ENCODE measurements at places on chromosomes 1 and 21. TPM values are rescaled to one million over a fixed set of nuclear protein-coding genes. Genes with fewer than 3 reads are reported as not detected.
A peak's percentile ranks its signal among the peaks of the same experiment; 100 is the strongest.

CTSE gene
- not detected for total RNA-seq

ATAD3C gene
- 0.17 TPM for total RNA-seq

CD1E gene
- not detected for total RNA-seq

GJA5 gene
- total RNA-seq, result not detected

AKR1A1 gene
- 110 TPM for total RNA-seq

RGS13 gene
- not detected for total RNA-seq

SPRR3 gene
- not detected for total RNA-seq

AMY1B gene
- not detected for total RNA-seq

PEAR1 gene
- total RNA-seq, result 2.6 TPM

TSPEAR gene
- total RNA-seq, result not detected

PAFAH2 gene
- total RNA-seq, result 11.7 TPM

DNA sequence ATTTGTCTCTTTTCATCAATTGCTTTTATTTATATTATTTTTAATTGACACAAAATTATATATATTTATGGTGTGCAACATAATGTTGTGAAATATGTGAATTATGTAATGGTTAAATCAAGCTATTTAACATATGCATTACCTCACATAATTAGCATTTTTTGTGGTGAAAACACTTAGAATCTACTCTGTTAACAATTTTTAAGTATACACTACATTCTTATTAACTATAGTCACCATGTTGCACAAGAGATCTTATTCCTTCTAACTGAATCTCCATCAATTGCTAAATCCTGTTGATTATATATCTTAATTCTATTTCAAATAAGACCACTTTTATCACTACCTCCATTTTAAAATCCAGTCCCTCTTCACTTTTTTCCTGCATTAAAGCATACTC is 42.5 kb downstream of the PLPPR5 start:
- H3K36me3 ChIP-seq, result no peaks in the 10 kb centered on the region
- peaks cover 6% of the 10 kb centered on the region for H3K4me1 ChIP-seq
- H3K27me3 ChIP-seq, result no peaks in the 10 kb centered on the region
- peak overlapping the region; percentile 16 for H3K27ac ChIP-seq
- peak; percentile 65 for DNase-seq

- DNase-seq, result no peak
- no peaks in the 10 kb centered on the region for H3K36me3 ChIP-seq
- no peak overlapping the region for H3K4me3 ChIP-seq
- H3K4me1 ChIP-seq, result no peaks in the 10 kb centered on the region
These were observed 40.4 kb downstream of the FRRS1 start for GRCh38 chr1:99725996-99726395.

DNA sequence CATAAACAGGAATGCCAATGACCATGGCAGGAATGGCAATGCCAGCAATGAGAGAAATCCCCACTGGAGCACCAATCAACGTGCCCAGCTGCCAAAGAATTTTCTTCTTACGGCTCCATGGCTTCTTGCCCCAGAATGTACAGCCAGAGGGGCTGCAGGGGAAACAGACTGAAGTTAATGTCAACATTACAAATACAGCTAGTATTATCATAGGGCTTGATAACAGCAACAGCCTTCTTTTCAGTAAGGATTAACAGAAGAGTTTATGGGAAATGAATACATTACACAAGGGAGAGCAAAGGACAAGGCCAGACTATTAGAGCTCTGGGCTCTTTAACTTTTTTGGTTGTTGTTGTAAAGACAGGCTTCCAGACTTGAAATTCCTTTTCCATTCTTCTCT is 18.2 kb downstream of the RNF19B start:
- H3K27ac ChIP-seq, result no peak overlapping the region
- no peak overlapping the region for H3K4me3 ChIP-seq
- H3K4me1 ChIP-seq, result no peaks in the 10 kb centered on the region
- H3K36me3 ChIP-seq, result no peaks in the 10 kb centered on the region
- H3K27me3 ChIP-seq, result no peaks in the 10 kb centered on the region
- no peak for DNase-seq

DNA sequence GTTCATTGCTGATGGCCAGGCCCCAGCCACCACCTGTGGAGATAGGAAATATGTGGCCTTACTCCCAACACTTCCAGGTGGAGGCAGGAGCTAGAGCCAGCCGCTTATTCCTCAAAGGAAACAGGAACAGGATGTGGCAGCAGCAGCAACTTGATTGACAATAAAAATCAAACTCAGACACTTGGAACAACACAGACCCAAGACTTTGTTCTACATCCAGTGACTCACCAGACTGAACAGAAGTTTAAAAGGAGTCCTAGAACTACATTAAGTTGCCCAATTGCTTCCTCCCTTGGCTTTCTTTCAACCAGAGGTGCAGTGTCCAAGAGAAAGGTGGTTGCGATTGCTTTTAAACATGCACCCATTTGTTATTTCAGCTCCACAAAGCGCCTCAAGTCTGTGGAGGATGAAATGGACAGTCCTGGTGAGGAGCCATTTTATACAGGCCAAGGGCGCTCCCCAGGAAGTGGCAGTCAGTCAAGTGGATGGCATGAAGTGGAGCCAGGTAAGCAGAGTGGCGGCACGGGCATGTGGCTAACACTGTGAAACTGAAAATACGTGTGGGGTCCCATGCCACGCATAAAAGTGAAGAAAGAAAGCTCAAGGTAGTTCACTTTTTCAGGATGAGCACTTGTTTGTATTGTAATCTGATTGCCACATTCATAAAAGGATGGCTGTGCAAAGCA is 276.6 kb downstream of the NFIA start:
- H3K27ac ChIP-seq, result no peak overlapping the region
- no peaks in the 10 kb centered on the region for H3K27me3 ChIP-seq
- H3K4me1 ChIP-seq, result no peaks in the 10 kb centered on the region
- DNase-seq, result no peak
- H3K36me3 ChIP-seq, result no peaks in the 10 kb centered on the region

- H3K27ac ChIP-seq, result no peak overlapping the region
- no peaks in the 10 kb centered on the region for H3K4me1 ChIP-seq
- DNase-seq, result no peak
- H3K36me3 ChIP-seq, result no peaks in the 10 kb centered on the region
These were observed 36.5 kb downstream of the PLA2G4A start for GRCh38 chr1:186865253-186865652.

DNA sequence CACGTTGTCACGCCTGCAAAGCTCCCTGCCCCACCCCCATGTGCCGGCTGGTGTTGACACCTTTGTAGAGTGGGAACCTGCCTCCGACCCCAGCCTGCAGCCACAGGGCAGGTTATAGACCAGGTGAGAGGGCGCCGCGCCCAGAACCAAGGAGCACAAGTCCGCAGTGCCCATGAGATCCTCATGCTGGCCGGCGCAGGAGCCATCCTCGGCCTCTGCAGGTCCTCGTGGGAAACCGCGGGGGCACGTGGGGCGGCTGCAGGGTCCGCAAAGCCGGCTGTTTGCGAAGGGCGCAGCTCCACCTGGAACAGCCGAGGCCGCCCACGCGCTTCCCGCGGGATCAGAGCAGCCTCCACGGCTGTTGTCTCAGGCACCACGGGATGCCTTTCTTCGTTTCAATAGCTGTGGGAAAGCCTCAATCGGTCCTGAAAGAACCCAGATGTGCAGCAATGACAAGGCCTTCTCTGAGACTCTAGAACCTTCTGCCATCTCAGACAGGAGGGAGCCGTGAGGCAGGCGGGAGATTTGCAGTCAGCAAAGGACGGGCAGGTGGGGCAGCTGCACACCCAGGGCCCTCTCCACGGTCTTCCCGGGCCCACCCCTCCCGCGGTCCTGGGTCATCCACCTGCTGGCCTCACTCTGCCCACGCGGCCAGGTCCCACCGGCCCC is 29.9 kb downstream of the POFUT2 start:
- H3K27me3 ChIP-seq, result peaks cover 16% of the 10 kb centered on the region
- H3K36me3 ChIP-seq, result no peaks in the 10 kb centered on the region
- no peak overlapping the region for H3K27ac ChIP-seq
- no peak overlapping the region for H3K4me3 ChIP-seq
- DNase-seq, result no peak

DNA sequence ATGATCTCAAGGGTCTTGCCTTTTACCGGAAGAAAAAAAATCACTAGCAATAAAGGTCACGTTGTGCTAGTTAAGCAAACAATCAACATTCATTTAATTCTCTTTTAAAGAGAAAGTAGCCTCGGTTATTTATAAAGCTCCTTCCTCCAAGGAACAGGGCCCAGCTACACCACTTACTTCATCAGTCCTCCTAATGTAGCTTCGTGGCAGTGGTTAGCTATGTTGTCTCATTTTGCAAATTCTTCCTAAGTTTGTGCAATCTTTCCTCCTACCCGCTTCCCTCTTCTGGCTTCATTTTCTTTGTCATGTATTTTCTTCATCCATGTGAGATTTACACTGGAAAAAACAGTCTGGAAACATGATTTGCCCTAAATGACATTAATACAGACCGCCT is 554.2 kb downstream of the NUF2 start:
- no peaks in the 10 kb centered on the region for H3K27me3 ChIP-seq
- H3K36me3 ChIP-seq, result no peaks in the 10 kb centered on the region
- DNase-seq, result peak; percentile 73
- H3K4me1 ChIP-seq, result peaks cover 8% of the 10 kb centered on the region
- H3K27ac ChIP-seq, result peak overlapping the region; percentile 78

DNA sequence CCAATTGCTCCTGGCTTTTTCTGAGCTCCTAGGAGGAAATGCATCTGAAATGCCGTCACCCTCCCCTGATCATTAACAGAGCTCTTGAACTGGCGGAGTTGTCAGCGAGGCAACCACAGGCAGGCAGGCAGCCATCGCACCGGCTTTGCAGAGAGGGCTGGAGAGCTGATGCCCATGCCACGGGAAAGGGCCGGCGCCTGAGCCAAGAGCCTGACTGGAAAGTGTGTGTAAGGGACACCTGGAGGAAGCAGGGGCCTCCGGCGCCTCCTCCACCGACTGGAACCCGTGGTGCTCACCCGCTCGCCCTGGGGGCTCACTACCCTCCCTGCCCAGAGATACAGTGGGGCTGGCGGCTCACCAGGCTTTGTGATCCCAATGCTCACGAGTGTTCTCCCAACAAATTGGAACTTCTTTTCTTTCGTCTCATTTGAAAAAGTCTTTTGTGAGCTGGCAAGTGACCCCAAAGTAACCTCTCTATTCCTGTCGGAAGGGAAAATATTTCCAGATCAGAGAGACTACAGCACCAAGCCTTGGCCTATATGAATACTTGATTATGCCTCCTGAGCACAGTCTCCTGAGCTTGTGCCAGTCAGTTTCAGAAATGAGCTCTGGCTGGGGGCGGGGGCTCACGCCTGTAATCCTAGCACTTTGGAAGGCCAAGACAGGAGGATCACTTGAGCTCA is 97.7 kb upstream of the SLC25A33 start:
- peaks cover 2% of the 10 kb centered on the region for H3K27me3 ChIP-seq
- no peaks in the 10 kb centered on the region for H3K36me3 ChIP-seq
- no peak overlapping the region for H3K4me3 ChIP-seq
- no peak overlapping the region for H3K27ac ChIP-seq
- DNase-seq, result no peak
- H3K4me1 ChIP-seq, result peaks cover 10% of the 10 kb centered on the region

DNA sequence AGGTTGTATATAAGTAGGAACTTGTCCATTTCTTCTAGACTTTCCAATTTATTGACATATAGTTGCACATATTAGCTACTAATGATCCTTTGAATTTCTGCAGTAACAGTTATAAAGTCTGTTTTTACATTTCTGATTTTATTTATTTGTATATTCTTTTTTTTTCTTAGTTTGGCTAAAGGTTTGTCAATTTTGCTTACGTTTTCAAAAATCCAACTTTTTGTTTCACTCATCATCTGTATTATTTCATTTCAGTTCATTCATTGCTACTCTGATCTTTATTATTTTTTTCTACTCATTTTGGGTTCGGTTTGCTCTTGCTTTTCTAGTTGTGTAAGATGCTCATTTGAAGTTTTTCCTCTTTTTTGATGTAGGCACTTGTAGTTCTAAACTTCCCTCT is 97.9 kb downstream of the RPS6KC1 start:
- H3K27ac ChIP-seq, result no peak overlapping the region
- no peak for DNase-seq
- no peaks in the 10 kb centered on the region for H3K4me1 ChIP-seq
- no peak overlapping the region for H3K4me3 ChIP-seq
- no peaks in the 10 kb centered on the region for H3K27me3 ChIP-seq
- no peaks in the 10 kb centered on the region for H3K36me3 ChIP-seq

DNA sequence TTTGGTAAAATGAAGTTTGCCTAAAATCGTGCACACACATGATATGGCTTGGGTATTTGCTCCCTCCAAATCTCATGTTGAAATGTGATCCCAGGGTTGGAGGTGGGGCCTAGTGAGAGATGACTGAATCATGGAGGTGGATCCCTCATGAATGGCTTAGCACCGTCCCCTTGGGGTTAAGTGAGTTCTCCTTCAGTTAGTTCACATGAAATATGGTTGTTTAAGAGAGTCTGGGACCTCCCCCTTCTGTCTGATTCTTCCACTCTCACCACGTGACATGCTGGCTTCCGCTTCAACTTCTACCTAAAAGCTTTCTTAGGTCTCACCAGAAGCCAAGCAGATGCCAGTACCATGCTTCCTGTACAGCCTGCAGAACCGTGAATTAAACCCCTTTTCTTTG is 58.4 kb downstream of the SIPA1L2 start:
- DNase-seq, result peak; percentile 42
- H3K4me3 ChIP-seq, result no peak overlapping the region
- no peaks in the 10 kb centered on the region for H3K36me3 ChIP-seq

DNA sequence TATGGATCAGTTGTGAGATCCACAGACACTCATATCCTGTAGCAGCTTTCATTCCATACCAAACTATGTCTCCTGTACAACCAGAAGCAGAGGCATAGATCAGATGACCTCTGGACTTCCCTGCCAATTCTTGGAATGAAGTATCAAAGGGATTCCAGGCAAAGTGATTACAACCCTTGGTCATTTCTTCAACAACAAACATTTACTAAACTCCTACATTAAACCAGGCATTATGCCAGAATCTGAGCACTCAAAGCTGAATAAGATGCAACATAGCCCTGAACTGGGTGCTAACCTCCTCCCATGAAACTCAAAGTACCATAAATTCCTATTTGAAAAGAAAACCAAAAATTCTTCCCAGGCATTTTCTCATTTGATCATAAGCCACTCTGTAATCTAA is 121.2 kb upstream of the SGIP1 start:
- H3K36me3 ChIP-seq, result no peaks in the 10 kb centered on the region
- H3K4me3 ChIP-seq, result no peak overlapping the region
- no peaks in the 10 kb centered on the region for H3K4me1 ChIP-seq
- H3K27me3 ChIP-seq, result no peaks in the 10 kb centered on the region
- DNase-seq, result no peak

DNA sequence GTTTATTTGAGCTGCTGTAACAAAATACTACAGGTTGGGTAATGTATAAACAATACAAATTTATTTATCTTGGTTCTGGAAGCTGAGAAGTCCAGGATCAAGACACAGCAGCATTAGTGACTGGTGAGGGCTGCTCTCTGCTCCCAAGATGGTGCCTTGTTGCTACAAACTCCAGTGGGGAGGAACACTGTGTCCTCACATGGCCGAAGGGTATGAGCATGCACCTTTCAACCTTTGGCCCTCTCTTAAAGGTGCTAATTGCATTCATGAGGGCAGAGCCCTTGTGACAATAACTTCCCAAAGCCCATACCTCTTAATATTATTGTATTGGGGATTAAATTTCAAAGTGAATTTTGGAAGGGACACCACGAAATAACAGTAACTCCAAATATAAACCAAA is 55.3 kb upstream of the ATP1B1 start:
- no peaks in the 10 kb centered on the region for H3K27me3 ChIP-seq
- H3K4me3 ChIP-seq, result no peak overlapping the region
- H3K27ac ChIP-seq, result no peak overlapping the region
- no peaks in the 10 kb centered on the region for H3K4me1 ChIP-seq

Data from fibroblast of lung (primary cell).